Right atrium auricular region (tissue), 2 donors: ENCODE measurements at places on chromosomes 5 and 9.

GRCh38 chr9:99628849-99629620 is 192.7 kb upstream of the NR4A3 start:
- DNase-seq: no peak

DNA sequence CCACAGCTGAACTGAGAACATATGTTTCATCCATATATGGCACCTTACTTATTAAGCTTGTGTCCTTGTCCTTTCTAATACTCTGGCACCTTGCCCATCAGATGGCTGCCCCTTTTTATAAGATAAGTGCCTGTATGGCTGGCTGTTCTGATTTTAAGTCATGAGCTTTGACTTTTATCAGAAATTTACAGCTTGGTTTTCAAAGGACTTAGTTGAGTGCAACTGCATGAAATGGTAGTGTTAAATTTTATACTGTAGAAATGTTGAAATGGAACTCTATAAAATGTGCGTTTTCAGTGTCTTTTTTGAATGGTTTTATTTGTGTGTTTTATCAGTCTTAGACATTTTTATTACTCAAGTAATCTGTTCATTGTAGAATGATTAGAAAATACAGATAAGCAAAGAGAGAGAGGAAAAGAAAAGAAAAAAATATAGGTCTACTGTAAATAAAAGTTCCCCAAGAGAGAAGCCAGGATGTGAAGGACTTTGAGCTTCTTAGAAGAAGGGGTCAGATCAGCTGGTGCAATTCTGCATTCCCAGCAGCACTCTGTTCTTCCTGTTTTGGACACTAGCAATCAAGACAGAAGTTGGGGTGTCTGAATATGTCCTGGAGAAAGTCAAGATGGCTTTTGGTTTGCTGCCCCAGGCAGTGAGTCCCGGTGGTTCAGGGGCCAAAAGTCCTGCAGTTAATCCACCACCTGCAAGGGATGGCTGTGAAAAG is 38.9 kb downstream of the ARHGAP26 start:
- no peak for DNase-seq

DNA sequence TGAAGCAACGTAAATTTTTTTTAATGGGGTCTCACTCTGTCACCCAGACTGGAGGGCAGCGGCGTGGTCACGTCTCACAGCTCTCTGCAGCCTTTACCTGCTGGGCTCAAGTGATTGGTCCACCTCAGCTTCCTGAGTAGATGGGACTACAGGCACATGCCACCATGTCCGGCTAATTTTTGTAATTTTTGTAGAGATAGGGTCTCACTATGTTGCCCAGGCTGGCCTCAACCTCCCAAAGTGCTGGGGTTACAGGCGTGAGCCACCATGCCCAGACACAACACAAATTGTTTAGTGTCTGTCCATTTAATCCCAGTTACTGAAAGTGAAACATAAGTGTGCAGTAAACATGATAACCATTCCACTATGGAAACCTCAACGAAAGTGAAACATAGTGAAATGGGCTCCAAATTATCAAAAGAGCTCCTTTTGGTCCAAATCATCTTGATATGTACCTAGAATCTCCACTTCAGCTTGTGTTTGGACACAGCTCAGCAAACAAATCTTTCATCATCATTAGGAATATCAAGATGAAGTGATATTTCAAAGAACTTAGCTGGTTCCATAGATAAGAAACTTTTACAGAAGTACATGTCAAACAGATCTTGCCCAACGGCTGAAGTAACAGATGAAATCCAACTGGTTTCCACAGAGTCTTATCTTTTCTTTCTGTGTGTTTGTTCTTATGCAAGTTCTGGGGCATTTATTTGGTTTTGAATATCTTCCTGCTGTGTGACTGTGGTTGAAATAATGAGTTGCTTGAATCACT is 41.2 kb upstream of the PLPP1 start:
- no peak for DNase-seq

DNA sequence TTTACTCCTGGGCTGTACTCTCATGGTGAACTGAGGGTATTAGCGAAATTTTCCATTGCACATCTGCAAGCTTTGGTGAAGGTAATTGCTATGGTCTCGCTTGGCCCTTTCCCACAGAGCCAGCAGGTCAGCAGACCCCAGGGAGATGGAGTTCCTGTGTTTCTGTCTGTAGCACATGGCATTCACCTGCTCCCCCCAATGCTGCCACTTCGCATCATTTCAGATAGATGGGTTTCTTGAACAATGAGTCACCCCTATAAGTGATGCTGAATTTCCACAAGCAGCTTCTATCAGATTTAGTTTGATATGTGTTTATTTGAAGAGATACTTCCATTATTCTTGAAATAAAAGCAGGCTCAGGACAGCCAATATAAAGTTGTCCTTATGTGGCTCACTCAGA is 117.8 kb downstream of the ERCC6L2 start:
- no peak for DNase-seq

GRCh38 chr5:172840432-172841154 is 6.5 kb downstream of the ERGIC1 start:
- no peak for DNase-seq

GRCh38 chr9:79292731-79293280 is 279.0 kb upstream of the TLE4 start:
- no peak for DNase-seq
